ENCODE measurements at places on chromosomes 16 and 17.

DNA sequence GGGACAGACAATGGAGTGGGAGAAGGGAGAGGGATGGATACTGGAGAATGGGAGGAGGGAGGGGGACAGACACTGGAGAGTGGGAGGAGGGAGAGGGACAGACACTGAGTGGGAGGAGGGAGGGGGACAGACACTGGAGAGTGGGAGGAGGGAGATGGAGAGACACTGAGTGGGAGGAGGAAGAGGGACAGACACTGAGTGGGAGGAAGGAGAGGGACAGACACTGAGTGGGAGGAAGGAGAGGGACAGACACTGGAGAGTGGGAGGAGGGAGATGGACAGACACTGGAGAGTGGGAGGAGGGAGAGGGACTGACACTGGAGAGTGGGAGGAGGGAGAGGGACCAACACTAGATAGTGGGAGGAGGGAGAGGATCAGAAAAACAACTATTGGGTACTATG lies 426.7 kb upstream of the PMFBP1 start:
- no peak for DNase-seq

DNA sequence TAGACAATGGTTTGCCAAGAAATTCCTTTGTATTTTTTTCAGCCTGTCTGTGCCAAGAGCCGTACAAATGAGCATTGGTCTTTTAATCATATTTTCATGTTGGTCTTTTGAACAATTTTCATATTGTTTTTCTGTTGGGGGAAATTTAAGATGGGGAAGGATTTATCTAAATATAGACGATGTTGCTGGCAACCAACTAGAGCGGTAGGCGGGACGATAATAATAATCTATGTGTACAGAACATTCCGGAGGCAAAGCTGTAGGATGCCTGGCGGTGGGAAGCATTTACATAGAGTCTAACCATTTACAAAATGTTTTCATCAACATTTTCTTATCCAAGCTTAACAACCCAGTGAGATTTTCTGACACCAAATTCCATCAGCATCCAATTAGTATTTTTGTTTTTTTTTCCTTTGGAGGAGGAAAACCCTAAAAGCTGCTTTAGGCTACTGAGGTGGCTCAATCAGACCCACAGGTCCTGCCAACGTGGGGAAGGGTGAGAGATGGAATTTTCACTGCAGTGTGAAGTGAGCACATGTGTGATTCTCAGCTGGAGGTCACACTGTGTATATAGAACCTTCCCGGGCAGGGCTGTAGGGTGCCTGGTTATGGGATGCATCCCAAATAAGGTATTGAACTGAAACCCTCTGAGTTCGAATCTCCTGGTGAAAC lies 11.7 kb upstream of the SEC14L1 start:
- DNase-seq = no peak

DNA sequence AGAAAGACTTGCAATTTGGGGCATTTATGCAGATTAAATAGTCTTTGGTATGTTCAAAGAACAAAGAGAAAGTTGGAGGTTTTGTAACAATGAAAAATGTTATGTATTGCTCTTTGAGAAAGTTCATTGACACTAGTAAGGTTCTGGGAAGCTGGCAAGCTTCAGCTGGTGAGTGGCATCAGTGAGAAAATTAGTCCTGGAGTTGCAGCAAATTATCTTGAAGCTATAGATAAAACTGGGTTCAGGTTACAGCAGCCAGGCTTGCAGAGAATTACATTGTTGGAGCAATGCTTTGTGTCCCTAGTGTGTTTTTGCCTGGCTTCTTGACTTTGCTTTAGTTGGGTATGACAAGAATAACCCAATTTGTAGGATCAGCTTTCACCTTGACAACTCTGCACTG lies 221.2 kb downstream of the CDH13 start:
- DNase-seq = no peak

DNA sequence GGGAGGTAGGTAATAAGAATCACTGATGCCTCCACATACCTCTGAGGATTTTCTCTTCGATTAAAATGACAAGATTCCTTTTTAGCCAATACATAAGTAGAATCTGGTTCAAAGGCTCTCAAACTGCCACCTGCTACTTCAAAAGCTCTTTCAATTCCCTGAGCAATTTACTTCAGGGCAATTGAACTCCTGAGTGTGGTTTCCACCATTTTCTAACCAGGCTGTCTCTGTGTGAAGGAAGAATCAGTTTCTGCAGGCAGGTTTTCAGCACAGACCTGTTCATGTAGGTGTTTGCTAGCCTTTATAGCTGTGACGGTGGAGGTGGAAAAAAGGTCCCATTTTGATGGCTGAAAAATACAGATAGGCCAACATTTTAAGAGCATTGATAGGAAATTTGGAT lies 18.2 kb upstream of the HS3ST3B1 start:
- no peak for DNase-seq

DNA sequence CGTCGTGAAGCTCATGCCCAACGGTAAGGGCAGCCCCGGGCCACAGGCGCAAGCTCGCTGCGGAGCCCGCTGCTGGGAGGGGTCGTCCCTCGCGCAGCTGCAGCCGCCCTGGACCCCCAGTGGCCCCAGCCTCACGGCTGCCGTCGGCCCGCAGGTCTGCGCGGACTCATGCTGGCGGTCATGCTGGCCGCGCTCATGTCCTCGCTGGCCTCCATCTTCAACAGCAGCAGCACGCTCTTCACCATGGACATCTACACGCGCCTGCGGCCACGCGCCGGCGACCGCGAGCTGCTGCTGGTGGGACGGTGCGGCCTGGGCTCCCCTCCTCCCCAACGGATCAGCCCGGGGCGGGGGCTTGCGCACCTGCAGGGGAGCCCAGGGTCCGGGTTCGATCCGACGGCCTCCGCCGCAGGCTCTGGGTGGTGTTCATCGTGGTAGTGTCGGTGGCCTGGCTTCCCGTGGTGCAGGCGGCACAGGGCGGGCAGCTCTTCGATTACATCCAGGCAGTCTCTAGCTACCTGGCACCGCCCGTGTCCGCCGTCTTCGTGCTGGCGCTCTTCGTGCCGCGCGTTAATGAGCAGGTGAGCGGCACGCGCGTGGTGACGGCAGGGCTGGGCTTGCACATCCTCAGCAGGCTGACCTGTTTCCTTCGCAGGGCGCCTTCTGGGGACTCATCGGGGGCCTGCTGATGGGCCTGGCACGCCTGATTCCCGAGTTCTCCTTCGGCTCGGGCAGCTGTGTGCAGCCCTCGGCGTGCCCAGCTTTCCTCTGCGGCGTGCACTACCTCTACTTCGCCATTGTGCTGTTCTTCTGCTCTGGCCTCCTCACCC lies 5.8 kb downstream of the SLC5A2 start:
- DNase-seq = no peak

DNA sequence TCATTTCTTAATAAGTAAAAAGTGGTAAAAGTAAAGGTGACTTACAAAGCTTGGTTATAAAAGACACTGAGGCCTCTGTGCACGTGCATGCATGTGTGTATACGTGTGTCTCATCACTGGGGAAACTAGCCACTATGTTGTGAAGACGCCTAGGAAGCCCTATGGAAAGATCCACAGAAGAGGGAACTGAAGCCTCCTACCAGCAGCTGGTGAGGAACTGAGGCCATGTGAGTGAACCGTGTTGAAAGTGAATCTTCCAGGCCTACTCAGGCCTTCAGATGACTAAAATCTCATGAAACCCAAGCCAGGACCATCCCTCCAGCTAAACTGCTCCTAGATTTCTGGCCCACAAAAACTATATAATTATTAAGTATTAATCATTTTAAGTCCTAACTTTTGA lies 23.7 kb downstream of the PHLPP2 start:
- DNase-seq = no peak

DNA sequence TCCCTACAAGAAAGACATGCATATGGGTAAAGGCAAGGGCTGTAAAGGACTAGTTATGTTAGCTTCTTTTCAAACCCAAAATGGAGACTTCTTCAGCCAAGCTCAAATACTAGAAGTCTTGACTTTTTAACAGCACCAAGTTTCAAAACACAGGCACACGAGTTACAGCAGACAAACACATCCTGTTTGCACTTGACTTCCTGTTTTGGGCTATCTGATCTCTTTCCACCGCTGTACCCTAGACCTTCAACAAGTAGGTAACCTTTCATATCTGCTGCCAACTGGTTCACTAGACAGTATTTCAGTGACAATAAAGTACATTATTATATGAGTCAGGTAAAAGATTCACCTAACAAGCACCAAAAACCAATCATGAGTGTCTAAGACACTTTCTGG lies 12.3 kb downstream of the RFFL start:
- no peak for DNase-seq

DNA sequence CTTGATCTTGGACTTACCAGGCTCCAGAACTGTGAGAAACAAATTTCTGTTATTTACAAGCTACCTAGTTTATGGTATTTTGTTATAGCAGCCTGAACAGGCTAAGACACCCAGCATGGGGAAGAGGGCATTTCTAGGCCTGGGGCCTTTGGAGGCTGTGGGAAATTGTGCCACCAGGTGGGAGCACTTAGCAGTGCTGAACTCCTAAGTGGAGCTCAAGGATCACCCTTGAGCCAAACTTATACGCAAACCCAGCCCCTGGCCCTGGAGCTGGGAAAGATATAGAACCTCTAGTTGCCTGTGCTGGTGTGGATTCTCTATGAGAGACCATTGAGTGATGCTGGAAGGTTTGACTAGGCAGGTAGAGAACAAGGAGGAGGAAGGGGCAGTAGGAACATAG lies 36.1 kb downstream of the MIS12 start:
- no peak for DNase-seq

GRCh38 chr17:27609611-27610303 lies 21.2 kb upstream of the LGALS9 start:
- no peak for DNase-seq

- no peak for DNase-seq
These were observed 16.7 kb upstream of the OR1F1 start for GRCh38 chr16:3171181-3171854.

- DNase-seq = no peak
These were observed 15.2 kb upstream of the IL34 start for GRCh38 chr16:70630960-70631745.

GRCh38 chr17:60510031-60510430 lies 16.0 kb downstream of the APPBP2 start:
- DNase-seq = no peak

DNA sequence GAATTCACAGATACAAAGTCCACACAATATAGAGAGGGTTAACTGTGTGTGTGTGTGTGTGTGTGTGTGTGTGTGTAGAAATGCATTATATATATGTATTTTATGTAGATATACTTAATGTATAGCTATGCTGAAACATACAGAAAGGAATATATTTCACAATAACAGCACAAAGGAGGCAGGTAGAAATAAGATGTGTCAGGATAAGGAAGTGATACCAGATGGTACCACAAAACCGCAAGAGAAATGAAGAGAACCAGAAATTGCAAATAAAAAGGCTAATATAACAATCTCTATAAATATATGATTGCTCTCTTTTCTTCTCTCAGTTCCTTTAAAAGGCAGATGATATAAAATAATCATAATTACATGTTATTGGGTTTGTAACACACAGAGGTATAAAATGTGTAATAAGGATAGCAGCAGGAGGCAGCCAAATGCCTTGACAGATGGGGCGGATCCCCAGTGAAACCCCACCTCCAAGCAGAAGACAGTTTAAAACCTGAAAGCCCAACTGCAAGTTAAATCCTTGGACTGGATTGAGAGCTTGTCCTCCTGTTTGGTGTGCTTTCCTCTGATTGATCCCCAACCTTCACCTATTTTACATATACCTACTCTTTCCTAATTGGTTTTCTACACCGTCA lies 365.4 kb upstream of the C16orf82 start:
- no peak for DNase-seq

DNA sequence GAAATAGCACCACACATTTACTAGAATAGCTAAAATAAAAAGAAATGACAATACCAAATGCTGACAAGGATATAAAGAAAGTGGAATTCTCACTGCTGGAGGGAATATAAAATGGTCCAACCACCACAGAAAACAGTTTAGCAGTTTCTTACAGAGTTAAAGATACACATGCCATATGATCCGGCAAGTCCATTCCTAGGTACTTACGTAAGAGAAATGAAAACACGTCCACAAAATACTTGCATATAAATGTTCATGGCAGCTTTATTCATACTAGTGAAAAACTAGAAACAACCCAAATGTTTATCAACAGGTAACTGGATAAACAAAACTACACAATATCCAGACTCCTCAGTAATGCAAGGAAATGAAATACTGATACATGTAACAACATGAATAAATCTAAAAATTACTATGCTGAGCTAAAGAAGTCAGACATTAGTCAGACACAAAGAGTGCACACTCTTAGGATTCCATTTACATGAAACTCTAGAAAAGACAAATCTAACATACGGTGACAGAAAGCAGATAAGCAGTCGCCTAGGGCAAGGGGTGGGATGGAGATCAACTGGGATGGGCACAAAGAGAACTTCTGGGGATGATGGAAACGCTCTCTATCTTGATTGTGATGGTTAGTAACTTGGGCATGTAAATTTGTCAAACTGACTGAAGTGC lies 76.4 kb downstream of the SMG6 start:
- no peak for DNase-seq

GRCh38 chr17:2911035-2911754 lies 115.0 kb downstream of the RAP1GAP2 start:
- DNase-seq = no peak

- DNase-seq = no peak
These were observed 29.6 kb downstream of the SGSM2 start for GRCh38 chr17:2366747-2367494.

GRCh38 chr16:72220875-72221629 lies 49.1 kb upstream of the PMFBP1 start:
- DNase-seq = no peak

- no peak for DNase-seq
These were observed 18.5 kb downstream of the MLYCD start for GRCh38 chr16:83917152-83918120.

GRCh38 chr16:84787263-84787622 lies 32.5 kb upstream of the CRISPLD2 start:
- DNase-seq = no peak

DNA sequence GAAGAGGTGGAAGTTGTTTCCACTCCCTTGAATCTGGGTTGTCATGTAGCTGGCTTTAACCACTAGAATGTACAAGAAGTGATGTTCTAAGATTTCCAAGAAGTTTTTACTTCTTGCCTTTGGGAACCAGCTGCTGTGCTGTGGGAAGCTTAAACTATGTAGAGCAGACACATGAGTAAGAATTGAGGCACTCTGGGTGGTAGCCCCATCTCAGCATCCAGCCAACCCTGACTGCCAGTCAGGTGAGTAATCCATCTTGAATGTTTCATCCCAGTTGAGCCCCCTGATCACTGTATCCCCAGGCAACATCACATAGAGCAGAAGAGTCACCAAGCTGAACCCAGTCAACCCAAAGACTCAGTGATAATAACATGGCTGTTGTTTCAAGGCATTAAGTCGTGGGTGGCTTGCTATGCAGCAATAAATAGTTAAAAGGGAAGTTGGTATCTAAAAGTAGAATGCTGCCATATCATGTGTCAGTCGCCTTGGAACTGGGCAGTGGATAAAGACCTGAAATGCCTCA lies 62.8 kb upstream of the GPR139 start:
- no peak for DNase-seq
